Thoracic aorta (tissue), 2 donors: ENCODE measurements at places on chromosomes 11 and 22.
A peak's percentile ranks its signal among the peaks of the same experiment; 100 is the strongest.

DNA sequence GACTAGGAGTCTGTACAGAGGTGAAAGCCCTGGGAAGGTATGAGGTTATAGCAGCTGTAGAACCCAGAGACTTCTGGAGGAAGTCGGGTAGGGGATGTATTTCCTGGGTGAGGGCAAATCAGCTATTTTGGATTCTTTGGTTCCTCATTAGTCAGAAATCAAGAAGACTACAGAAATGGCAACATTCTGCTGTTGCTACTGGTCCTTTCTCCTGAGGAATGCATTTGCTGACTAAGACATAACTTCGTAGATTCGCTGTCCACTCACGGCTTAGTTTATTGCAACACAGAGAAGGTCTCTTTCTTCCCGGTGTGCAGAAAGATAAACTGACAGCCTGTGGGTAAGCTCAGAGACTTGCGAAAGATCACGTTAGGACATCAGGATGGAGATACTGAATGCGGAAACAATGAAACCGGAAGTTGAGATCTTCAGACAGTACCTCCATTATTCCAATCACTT, 25.3 kb upstream of the SESN3 start:
- DNase-seq = no peak

DNA sequence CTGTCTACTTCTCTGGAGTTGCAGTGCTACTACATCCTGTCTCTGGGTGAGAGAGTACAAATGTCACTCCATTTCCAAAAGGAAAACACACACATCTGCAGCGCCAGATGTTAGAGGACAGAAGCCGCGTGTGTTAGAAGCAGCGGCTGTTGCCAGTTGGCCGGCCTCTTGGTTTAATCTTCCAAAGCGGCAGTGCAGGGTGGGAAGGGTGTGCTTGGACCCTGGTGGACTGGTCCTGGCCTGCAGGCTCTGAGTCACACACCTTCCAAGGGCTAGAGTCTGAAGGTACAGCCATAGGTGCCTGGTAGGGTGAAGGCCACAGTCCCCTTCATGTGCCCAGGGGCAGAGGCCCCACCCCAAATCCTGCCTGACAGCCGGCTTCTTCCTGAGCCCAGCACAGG, 99.8 kb downstream of the CTTN start:
- no peak for DNase-seq

- DNase-seq = no peak
Observed at GRCh38 chr22:45639747-45640102, 31.9 kb upstream of the ATXN10 start.

DNA sequence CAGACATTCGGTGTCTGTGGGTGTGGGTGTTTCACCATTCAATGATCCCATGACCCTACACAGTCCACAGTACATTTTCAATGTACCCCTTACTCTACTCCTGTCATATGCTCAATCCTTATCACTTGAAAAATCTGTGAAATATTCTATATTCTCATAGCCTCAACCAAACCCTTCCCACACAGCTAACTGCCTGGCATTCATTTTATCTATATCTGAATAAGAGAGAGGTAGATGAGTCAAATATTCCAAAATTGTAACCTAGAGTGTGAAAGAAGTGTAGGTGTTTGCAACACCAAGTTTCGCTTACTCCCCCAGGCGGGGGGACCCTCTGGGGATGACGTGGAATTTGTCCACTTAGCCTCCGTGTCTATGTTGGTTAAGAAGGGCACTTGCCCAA, 354.8 kb downstream of the ETS1 start:
- no peak for DNase-seq

DNA sequence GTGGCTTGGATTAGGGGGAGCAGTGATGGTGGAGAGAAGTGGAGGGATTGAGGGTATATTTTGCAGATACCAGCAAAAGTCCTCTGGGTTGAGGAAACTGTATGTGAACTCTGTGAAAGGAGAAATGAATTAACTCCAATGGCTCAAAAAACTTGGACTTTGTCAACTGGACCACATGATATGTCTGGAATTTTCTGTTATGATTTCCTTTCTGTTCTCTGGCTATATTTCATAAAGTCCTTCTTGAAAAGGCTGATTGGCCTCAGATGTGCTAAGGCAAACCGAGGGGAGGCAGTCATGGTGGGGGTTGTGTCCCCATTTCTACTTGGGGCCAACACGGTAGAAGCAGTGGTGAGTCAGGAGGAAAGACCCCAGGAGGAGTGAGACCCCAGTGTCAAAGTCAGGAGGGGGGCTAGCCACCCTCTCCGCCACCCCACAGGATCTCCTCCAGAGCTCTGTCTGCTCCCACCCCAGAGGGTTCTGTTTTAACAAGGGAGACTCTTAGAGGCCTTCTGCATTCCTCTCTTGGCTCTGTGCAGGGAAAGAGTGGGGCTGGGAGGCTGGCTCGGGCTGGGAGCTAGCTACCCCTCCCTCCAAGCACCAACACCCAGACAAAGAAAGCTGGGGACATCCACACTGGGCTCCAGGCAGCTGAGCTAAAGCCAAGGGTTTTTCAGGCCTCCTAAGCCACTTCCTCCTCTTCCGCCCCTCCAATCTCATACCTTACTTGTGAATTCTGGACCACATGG, 13.8 kb downstream of the CHRDL2 start:
- no peak for DNase-seq

DNA sequence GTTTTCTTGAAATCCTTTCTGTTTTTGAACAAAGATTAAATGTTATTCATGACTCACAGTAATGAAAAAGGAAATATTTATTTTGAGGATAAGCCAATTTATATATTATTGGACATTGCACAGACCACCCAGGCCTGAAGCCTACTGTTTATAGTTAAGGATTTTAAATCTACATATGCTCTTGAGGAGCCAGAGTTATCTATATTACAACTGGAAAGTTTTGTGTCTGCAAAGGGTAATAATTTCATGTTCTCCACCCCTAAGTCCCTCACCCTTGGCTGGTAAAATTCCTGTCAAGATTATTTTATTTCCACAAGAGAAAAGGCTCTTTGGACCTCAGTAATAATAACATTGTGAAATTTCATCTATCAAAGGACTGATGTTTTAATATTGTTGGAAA, 228.2 kb downstream of the TMEM135 start:
- DNase-seq = no peak

DNA sequence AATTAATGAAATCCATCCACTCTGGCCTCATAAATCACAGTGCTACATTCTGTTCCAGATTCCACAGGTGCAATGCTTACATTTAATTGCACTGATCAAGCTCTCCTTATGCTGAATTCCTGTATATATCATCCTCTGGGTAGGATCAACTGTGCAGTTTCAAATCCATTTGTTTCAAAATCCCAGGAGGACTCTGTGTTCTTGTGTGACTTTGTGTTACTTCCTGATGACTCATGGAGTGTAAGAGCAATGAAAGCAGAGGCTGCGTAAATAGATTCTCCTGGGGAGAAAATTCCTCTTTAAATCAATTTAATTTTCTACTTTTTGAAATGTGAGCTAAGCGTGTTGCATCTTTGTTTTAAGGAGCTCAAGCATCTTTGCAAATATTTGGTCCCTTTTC, 752.7 kb downstream of the METTL15 start:
- no peak for DNase-seq

- no peak for DNase-seq
Observed at GRCh38 chr22:42791721-42792452, 65.2 kb downstream of the ARFGAP3 start.

GRCh38 chr11:44564670-44565210, 723 bp upstream of the CD82 start:
- DNase-seq = peak; percentile 83

- DNase-seq = no peak
Observed at GRCh38 chr22:36536717-36537116, 7.8 kb upstream of the EIF3D start.

- DNase-seq = no peak
Observed at GRCh38 chr11:102853956-102854355, 10.5 kb upstream of the MMP3 start.

- no peak for DNase-seq
Observed at GRCh38 chr11:12052676-12053605, 44.5 kb upstream of the DKK3 start.

- DNase-seq = no peak
Observed at GRCh38 chr22:41831828-41832552, 915 bp upstream of the SREBF2 start.

DNA sequence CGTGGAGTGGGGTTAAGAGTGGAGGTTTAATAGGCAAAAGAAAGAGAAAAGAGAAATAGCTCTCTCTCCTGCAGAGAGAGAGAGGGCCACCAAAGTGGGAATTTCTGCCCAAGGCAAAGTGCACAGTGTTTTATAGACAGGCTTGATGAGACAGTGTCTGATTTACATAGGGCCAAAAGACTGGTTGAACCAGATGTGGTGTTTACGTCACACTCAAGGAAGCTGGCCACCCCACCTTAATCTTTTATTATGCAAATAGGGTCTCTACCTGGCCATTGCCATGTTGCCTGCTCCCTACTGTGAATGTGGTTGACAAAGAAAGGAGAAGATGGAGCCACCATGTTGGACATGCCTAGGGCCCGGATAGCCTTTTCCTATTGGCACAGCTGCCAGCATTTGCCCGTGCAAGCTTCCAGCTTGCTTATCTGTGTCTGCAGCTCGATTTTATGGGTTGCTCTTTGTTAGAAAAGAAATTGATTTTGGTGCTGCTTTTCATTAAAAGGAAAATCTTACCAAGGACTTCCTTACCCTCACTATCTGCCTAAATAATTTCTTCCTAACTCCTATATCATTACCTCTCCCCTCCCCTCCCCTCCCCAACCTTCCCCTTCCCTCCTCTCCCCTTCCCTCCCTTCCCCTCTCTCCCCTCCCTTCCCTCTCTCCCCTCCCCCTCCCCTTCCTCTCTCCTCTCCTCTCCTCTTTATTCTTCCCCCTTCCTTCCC, 436.0 kb downstream of the NELL1 start:
- DNase-seq = no peak

GRCh38 chr11:103624708-103625623, 411.5 kb upstream of the DDI1 start:
- DNase-seq = no peak

DNA sequence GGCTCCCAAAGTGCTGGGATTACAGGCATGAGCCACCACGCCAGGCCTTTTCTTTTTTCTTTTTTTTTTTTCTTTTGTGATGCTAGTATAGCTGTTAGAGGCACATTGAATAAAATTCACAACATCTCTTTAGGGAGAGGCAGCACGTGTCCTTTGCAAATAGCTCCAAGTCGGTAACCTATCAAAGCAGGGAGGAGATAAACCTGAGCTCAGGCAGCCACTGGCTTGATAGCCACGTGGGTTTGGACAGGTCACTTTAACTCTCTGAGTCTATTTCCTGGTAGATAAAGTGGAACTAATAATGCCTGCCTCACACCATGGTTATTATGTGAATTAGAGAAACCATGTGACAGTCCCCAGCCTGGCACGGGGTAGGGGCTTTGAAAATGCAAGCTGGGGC, 43.1 kb upstream of the ATXN10 start:
- no peak for DNase-seq

DNA sequence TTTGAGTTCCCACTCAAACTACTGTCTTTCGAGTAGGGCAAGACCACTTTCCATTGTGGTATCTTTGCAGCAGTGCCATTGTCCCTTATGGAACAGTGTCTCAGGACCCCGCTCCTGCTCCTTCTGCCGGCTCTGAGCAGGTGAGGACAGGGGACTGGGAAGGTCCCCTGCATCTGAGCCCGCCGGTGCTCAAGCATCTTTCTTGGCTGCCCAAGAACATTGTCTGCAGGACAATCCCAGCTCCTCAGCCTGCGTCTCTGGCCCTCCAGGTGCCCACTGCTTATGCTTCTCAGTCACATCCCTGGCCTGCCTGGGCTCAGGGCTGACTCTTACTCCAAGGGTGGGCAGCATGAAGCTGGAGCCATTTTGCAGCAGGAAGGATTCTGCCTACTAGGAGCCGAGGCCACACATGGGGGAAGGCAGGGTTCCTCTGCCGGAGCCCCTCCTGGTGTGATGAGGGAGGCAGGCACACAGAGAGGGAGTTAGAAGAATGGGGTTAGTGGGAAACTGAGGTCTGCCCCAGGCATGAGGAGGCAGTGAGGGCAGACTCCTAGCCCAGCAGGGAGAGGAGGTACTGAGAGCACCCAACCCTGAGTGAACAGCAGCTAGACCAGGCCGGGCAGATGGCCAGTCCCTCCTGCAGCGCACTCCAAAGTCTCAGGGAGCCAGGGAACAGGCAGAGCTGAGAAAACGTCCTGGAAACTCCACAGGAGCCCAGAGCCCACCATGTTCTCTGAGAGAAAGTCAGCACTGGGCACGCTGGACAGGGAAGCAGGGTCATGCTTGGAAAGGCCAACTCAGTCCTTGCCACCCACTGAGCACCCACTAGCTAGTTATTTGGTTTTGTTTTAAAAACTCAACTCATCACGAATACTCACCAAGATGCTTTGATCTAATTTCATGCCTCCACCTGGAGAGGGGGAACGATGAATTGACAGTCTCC, 7.5 kb upstream of the PPARA start:
- no peak for DNase-seq

DNA sequence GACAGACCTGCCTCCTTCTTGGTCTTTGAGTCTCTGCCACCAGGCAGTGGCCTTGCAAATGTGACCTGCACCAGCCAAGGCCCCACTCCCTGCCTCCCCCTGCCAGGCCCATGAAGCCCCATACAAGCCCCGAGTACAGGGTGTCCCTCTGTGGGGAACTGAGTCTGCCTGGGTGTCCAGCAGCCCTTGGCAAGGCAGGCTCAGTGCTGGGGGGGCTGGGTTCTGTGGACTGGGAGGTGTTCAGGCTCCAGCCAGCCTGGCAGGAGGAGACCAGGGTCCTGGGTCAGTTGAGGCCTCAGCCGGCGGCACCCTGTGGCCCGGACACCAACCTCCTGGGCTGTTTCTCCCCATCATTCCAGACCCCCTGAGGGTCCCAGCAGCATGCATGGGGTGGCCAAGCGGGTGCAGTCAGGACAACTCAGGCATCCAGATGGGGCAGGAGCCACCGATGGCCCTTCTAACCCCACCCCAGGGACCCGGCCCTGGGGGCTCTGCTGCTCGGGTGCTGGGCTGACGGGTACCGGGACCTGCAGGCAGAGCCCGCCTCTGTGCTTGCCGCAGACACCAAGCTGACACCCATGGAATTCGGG, 5.7 kb downstream of the MUC5AC start:
- DNase-seq = no peak

DNA sequence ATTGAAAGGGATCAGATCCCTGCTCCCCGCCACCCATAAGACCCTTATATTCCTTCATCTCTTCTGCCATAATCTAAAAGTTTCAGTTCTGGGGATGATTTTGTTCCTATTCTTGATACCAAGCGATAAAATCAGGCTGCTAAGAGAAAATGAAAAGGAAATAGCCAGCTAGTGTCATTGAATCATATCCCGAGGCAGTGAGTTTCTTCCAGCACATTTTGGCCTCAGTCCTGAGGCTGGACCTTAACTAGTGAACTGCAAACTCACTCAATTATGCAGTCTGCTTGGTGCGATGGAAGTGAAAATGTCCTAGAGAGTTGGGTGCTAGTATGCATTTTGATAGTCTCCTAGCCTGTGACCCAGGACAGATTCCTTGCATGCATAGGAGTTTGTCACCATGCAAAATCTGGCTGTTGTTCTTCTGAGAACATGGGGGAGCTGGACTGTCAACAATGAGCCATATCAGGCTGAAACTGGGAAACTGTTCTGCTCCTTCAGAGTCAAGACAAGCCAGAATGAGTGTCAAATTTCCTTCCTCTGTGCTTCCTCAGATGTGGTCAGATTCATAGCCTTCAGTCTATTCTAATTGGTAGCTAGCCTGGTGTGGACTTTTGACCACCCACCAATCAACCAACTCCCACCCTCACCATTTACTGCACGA, 102.9 kb downstream of the CCDC81 start:
- DNase-seq = no peak

GRCh38 chr11:102534261-102534872, 3.8 kb upstream of the MMP7 start:
- no peak for DNase-seq
